ENCODE measurements at places on chromosomes 12 and 14.

GRCh38 chr14:51439896-51440295 lies 199.8 kb downstream of the TMX1 start:
- DNase-seq: no peak

DNA sequence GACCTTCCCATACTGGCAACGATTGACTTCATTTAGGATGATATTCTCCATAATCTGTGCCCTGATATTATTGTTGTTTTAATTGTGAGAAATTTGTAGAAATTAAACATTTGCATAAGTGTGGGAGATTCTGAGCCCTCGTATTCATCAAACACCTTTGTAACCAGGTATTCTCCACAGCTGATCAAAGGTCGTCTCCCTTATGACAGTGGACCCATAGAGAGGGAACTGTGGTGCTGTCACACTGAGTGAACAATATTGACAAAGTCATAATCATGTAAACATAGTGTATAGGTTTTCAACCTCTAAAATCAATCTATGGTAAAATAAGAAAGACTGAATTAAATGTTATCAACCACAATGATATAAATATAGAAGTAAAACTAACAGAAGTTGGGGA lies 14.9 kb upstream of the PLEKHG3 start:
- no peak for DNase-seq

DNA sequence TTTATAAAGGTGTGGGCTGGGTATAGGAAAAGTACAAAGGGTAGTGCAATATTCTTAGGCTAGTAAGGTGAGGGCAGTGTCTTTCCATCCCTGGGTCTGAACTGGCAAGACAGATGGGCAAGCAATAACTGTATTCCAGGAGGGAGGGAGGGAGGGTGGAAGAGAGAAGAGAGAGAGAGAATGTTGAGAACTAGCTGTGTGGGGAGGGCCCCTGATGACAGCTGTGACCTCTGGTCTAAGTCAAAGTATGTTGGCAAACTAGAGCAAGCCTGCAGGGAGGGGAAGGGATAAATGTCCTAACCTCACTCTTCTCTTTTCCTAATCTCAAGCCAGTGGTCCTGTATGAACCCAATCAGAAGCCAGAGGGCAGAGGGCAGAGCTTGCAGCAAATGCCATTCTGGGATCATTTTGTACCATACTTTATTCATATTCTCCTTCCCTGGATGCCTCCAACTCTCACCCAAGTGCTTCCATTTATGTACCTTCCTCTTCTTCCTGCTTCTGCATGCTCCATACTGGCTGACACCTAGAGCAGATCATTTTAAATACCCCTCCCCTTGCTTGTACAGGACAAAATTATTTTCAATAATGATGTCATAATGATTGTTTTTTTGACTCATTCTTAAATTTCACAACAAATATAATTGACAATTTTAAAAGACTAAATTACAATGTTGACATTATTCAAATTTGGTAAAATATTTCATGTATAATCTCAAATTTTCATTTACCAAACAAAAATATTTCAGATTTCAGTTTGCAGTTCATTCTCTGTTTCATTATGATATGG lies 75.9 kb downstream of the AKAP6 start:
- no peak for DNase-seq

DNA sequence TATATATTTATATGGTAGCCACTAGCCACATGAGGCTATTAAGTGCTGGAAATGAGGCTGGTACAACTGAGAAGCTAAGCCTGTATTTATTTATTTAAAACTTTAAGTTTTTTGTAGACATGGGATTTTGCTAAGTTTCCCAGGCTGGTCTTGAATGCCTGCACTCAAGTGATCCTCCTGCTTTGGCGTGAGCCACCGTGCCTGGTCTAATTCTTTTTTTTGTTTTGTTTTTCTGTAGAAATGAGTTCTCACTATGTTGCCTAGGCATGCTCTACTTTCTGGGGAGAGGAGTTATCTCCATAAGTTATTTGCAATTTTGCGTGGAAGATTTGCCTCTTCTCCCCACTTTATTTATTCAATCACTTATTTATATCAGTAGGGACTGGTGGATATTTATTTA lies 4.8 kb upstream of the SNRNP35 start:
- no peak for DNase-seq

- no peak for DNase-seq
Observed at GRCh38 chr12:93653079-93653478, 24.1 kb upstream of the CRADD start.
